Nephron progenitor cell (in vitro differentiated cells): ENCODE measurements at places on chromosomes 7 and 10.
A peak's percentile ranks its signal among the peaks of the same experiment; 100 is the strongest.

- DNase-seq = no peak
Measured at GRCh38 chr10:26950934-26951333, 90.2 kb upstream of the ABI1 start.

DNA sequence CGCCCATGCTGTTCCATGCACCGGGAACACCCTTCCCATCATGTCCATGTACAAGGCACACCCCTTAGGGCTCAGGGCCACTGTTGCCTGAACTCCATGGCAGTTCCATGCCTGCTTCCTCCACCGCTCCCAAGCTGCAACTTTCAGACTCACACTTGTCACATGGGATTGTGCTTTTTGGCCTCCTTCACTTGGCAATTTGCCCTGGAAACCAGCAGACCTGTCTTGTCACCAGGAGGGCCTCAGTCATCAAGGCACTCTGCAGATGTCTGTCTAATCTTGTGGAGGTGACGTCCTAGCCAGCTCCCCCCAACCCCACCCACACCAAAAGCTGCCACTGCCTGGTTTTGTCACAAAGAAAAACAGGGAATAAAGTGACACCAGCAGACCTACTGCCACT is 47.5 kb downstream of the CARD11 start:
- no peak for DNase-seq

DNA sequence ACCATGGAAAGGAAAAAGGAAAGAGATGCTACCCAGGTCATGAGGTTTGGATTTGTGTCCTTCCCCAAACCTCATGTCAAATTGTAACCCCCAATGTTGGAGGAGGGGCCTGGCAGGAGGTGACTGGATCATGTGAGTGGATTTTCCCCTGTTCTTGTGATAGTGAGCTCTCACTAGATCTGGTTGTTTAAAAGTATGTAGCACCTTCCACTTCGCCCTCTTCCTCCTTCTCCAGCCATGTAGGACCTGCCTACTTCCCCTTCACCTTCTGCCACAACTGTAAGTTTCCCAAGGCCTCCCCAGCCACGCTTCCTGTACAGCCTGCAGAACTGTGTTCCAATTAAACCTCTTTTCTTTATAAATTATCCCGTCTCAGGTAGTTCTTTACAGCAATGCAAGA is 113.9 kb downstream of the FAM107B start:
- DNase-seq = no peak

GRCh38 chr10:119049361-119049760 is 19.8 kb downstream of the NANOS1 start:
- DNase-seq = no peak

- no peak for DNase-seq
Measured at GRCh38 chr10:116526219-116526618, 19.5 kb upstream of the PNLIP start.

GRCh38 chr7:101108961-101109360 is 17.9 kb upstream of the SERPINE1 start:
- DNase-seq = no peak

DNA sequence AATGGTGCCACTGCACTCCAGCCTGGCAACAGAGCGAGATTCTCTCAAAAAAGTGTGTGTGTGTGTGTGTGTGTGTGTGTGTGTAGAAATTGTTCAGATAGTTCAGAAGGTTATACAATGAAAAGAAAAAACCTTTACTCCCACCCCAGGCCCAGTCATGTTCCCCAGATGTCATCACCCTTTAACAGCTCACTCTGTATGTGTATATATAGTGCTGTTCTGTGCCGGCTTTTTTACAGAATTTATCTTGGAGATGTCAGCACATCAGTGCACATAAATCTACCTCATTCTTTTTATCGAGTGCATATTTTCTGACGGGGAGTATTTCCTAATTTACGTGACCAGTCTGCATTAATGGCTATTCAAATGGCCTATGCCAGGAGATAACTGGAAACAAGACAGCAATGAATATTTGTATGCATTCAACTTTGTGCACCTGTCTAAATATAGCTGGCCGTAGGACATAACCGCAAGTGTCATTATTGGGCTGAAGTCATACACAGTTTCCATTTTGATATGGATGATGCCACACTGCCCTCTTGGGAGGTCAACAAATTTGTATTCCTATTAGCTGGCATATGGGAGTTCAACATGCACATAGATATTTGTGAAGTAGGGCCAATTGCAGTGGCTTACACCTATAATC is 11.7 kb downstream of the NIPSNAP2 start:
- no peak for DNase-seq

- no peak for DNase-seq
Measured at GRCh38 chr10:26326851-26327250, 110.3 kb downstream of the GAD2 start.

GRCh38 chr10:89518876-89519842 is 16.2 kb downstream of the SLC16A12 start:
- no peak for DNase-seq

DNA sequence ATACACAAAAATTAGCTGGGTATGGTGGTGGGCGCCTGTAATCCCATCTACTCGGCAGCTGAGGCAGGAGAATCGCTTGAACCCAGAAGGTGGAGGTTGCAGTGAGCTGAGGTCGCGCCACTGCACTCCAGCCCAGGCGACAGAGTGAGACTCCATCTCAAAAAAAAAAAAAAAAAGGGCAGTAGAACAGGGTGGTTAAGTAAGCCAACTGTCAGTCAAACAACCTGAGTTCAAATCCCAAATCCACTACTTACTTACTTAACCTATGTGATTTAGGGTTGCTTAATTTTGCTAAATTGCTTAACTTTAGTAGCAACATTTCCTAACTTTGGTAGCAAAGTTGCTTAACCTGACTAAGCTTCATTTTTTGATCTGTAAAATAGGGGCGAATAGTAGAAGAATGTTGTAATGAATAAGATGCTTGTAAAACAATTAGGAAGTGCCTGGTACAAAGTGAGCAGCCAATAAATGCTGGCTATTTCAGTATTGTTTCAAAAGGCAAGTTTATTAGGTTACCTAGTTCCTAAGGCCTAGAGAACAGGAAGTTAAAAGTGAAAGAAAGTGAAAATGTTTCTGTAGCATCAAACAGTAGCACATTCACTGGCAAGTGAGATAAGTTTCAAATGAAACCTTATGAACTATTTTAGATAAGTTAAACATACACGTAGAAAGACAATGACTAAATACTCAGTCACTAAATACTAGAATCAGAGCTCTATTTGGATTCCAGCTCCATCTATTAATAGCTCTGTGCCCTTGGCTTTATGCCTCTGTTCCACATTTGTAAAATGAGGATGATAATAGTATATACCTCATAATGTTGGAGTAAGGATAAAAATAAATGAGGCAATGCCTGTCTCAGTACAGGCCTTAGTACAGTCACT is 64.3 kb downstream of the HOXA1 start:
- no peak for DNase-seq

- no peak for DNase-seq
Measured at GRCh38 chr10:98144985-98145384, 10.5 kb downstream of the R3HCC1L start.

- no peak for DNase-seq
Measured at GRCh38 chr7:50791363-50791937, 8.8 kb upstream of the GRB10 start.

DNA sequence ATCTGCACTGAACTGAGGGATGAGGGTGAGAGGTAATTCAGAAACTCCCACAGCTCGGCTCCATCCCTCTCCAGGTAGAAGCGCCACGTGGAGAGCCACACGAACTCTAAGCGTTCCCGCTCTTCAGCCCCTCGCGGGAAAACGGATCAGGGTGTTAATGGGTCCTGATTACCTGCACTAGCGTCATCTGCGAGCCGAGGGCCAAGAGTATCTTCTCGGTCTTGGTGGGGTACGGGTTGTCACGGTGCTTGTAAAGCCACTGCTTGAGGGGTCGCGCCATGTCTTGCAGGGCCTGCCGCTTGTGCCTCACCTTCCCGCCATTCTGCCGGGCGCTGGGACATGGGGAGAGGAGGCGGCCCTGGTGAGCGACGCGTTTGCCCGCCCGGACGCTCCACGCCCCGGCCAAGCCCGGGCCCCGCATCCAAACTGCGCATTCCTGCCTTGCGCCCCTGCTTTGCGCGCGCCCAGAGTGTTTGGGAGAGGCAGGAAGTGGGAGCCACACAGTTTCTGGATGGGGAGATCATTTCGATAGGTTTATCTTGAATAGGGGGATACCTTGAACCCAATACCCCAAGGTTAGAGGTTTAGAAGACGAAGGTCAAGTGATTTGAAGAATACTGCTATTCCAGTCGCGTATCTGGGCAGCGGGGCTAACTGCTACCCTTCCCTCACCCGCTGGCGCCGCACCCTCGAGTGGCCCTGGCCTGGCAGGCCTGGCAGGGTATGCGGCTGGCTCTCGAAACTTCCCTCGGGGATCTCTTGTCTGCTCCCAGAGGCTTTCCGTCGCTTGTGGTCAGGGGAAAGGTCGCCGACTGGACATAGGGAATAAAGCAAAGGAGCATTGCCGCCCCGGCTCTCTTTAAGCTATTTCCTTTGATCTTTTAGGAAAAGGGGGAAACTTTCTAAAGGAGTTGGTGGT is 4.2 kb downstream of the MKX start:
- peak; percentile 20 for DNase-seq

- no peak for DNase-seq
Measured at GRCh38 chr7:1468643-1469298, 9.5 kb upstream of the MICALL2 start.

GRCh38 chr7:81297317-81297716 is 378.5 kb upstream of the SEMA3C start:
- DNase-seq = no peak

DNA sequence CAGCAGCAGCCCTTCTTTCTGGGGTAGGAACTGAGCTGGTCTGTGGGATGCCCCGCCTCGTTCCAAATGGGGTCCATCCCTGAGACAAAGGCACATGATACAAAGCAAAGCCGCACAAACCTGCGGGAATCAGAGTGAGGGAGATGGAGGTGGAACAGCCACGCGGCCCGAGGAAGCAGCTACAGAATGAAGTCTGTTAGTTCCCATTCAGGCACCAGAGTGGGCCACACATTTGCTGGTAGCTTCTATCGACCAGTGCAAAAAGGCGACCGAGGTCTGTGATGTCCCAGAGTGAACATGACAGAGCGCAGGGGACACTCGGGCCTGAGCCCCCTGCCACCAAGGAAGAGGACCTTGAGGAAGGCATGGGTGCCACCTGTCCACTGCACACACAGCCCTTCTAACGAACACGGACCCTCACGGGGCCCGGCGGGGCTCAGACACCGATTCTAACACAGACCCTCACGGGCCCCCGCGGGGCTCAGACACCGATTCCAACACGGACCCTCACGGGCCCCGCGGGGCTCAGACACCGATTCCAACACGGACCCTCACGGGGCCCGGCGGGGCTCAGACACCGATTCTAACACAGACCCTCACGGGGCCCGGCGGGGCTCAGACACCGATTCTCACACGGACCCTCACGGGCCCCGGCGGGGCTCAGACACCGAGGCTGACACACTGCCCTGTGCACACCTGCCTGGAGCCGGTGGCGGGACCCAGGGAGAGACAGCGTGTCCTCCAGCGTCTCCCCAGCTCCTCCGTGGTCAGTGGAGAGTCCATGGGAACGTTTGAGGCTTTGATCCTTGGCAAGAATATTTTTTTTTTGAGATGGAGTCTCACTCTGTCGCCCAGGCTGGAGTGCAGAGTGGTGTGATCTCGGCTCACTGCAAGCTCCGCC is 32.8 kb upstream of the FAM20C start:
- no peak for DNase-seq

GRCh38 chr10:54284526-54285193 is 516.4 kb downstream of the PCDH15 start:
- DNase-seq = no peak

- no peak for DNase-seq
Measured at GRCh38 chr7:149562602-149563001, 65.0 kb upstream of the ZNF746 start.

DNA sequence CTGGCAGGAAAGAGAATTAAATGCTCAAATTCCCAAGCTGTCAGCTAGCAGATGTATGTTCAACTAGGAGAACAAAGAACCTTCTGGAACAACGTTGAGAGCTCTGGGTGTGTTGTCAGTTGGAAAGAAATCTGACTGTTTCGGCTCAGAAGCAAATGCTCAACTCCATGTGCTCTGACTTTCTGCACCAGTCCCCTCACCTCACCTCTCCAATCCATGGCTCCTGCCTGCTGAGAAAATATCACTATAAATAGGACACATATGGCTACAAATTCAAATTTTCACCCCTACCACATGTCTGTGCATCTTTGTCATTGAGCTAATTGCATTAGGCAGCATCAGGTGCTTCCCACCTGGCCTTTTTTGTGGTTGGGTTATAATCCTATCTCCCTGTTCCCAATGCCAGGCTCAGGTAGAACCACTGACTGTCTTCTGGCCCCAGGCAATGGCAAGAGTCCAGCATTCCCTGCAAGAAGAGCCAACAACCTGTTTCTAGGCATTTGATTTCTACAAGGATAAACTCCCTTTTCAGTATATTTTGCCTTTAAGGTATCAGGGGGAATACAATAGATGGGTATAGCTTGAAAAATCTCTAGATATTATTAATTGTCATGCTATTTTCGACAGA is 142.6 kb upstream of the LSM8 start:
- no peak for DNase-seq

GRCh38 chr7:150431839-150432658 is 18.4 kb upstream of the GIMAP8 start:
- DNase-seq = no peak

GRCh38 chr7:70487428-70487827 is 644.5 kb upstream of the GALNT17 start:
- no peak for DNase-seq

- peak; percentile 38 for DNase-seq
Measured at GRCh38 chr10:101660256-101660655, 34.7 kb downstream of the FBXW4 start.

DNA sequence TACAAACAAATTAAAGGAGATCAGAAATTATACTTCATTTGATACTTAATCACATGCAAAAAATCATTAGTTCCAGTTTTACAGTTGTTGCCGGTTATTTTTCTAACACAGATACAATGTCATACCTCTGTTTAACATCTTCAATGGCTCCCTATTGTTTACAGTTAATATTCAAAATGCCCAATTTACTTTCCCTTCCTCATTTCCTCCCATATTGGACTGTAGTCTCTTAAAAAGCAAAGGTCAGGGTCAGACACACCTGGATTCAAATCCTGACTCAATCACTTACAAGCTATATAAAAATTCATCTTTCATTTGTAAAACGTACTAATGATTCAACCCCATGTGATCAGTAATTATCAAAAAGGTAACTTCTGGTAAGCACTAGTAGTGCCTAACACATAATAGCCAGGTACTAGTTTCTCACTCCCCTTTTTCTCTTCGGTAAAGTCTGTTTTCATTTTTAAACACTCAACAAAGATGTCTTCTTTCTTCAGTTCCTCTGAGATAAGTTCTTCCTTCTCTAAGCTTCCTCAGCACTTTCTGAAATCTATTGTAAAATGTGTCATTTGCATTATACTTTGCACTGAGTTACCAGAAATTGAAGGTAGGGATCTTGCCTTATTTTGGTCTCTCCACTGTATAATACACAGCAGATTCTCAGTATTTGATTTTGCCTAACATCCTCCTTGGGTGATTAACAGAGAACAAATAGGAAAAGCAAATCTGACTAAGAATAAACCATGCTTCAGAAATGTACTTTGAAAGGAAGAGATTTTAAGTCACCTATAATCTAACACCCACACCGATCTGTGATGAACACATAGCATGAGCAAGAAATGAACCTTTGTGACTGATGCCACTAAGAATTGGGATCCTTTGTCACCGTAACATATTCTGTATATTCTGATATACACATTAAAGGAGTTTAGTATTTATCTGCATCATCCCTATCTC is 16.1 kb downstream of the KMT2C start:
- DNase-seq = no peak

GRCh38 chr10:23035569-23035968 is 59.8 kb upstream of the MSRB2 start:
- DNase-seq = peak; percentile 21
